ENCODE measurements at places on chromosomes 16 and 17. TPM values are rescaled to one million over a fixed set of nuclear protein-coding genes. Genes with fewer than 3 reads are reported as not detected.

DNA sequence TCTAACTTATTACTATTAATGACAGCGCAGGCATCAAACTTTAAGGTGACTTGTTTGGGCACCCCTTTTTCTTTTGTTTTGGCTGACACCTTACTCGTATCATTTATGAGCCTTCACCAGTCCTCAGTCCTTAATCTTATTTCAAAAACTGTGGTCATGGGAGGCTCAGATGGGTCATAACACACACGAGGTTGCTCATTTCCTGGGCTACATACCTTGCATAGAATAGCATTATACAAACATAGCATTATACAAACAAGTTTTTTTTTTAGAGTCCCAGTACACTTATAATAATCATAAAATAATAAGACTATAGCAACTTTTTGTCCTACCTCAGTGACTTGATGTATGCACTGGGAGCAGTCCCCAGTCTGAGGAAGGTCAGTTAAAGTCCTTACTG is 11.2 kb upstream of the ACSF2 start:
- H3K4me1 ChIP-seq: no peaks in the 10 kb centered on the region
- no peak overlapping the region for H3K27ac ChIP-seq
- no peak for DNase-seq

DNA sequence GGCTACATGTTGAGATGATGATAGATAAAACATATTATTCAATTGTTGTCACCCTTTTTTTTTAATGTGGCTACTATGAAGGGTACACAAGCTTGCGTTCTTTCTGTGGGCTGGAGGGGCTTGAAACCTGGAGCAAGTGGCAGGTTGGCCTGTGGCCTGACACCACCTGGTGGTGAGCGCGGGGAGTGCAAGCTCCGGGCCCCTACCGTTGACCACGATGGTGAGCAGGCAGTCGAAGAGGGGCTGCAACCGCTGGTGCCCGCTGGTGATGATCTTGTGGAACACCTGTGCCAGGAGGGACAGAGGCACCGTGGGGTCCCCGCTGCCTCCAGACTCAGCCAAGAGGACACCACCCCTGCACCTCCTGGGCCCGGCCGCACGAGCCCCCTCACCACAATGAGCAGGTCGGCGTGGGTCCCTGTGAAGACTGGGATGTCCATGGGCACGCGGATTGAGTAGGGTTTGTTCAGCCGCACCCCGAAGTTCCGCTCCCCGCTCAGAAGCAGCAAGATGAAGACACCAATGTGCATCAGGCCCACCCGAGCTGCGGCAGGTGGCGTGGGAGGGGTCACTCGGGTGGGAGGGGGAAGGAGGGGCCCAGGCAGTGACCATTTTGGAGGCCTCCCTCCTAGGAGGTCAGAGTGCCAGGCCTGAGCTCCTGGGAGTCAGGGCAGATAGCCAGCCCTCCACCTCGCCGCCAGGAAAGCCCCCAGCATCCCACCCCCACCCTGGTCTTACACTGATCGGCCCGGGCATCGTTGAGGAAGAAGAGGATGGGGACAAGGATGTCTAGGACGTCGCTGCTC is 14.4 kb downstream of the HID1 start:
- H3K27ac ChIP-seq: no peak overlapping the region
- DNase-seq: peak; percentile 58
- no peak overlapping the region for H3K4me3 ChIP-seq
- H3K36me3 ChIP-seq: no peaks in the 10 kb centered on the region
- no peaks in the 10 kb centered on the region for H3K4me1 ChIP-seq

- H3K27me3 ChIP-seq: no peaks in the 10 kb centered on the region
- DNase-seq: no peak
- H3K4me3 ChIP-seq: no peak overlapping the region
- H3K27ac ChIP-seq: no peak overlapping the region
Measured at GRCh38 chr17:17028878-17029535, 13.2 kb upstream of the MPRIP start.

DNA sequence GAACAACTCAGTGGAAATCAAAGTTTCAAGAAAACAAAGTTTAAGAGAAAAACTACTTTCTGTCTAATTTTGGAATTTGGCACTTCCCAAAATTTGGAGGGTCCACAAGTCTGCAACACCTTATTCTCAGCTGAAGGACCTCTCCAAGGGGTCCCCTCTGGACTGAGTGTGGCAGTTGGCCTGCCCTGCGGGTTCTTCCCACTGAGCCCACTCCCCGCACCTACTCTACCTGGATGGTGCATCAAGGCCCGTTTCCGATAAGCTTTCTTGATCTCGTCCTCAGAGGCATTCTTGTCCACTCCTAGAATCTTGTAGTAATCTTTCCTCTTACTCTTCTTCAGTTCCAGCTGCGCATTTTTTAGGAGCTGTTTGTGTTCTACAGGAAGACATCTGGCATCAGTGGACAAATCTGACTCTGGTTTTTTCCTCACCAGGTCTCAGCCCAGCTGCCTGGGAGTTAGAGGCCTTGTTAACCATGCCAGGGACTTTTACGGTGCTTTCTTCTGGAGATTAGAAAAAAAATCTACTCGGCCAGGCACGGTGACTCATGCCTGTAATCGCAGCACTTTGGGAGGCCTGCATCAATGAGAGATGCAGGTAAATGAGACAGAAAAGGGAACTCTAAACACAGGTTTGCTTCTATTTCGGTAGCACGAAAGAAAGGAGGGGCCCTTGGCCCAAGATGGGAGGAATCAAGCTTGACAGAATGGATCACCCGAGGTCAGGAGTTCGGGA is 15.6 kb downstream of the CNP start:
- no peak for DNase-seq
- H3K4me3 ChIP-seq: no peak overlapping the region
- H3K36me3 ChIP-seq: peaks cover 51% of the 10 kb centered on the region
- no peak overlapping the region for H3K27ac ChIP-seq
- no peaks in the 10 kb centered on the region for H3K4me1 ChIP-seq

GRCh38 chr16:75225092-75225491 is 6.3 kb downstream of the CTRB1 start:
- no peaks in the 10 kb centered on the region for H3K27me3 ChIP-seq
- peaks cover 29% of the 10 kb centered on the region for H3K36me3 ChIP-seq
- no peak overlapping the region for H3K27ac ChIP-seq

DCUN1D3 gene
- 29.7 TPM for total RNA-seq

- no peak overlapping the region for H3K27ac ChIP-seq
- H3K4me1 ChIP-seq: no peaks in the 10 kb centered on the region
- no peaks in the 10 kb centered on the region for H3K36me3 ChIP-seq
- no peak for DNase-seq
Measured at GRCh38 chr16:85265161-85265784, 153.0 kb upstream of the CIBAR2 start.

CCDC102A gene
- total RNA-seq: 21.4 TPM

HP gene
- total RNA-seq: 30.1 TPM

DNA sequence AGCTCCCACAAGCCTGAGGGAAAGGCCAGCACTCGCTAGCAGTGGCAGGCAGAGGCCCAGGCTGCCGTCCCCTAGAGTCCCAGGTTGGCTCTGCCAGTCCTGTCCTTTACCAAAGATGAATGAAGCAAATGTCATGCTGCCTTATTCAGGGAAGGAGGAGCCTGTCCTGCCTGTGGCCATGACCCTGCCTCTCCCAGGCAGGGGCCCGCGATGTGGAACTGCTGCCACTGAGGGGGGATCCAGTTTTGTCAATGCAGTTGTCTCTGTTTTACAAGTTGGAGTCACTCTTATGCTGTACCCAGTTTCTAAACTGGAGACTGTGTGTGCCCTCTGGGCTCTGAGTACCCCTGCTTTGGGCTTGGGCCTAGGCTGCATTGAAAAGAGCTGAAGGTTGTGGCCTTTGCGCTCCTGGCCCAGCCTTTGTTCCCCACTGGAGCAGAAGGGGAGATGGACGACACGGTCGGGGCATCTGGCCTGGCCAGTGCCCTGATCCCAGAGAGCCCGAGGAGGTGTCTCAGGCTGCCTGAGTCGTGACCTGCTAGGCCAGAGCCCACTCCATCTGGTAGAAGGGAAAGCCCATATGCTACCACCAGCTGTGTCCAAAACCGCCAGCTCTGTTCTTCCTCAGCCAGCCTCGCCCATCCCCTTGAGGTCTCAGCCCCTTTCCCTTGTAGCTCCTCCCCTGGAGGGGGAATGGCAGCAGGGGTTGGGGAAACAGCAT is 5.5 kb downstream of the LIMD2 start:
- H3K27me3 ChIP-seq: no peaks in the 10 kb centered on the region
- H3K27ac ChIP-seq: no peak overlapping the region
- DNase-seq: no peak
- peaks cover 66% of the 10 kb centered on the region for H3K36me3 ChIP-seq

HOXB4 gene
- total RNA-seq: 2.0 TPM

SLC4A1 gene
- 0.21 TPM for total RNA-seq

CBFB gene
- total RNA-seq: 46.7 TPM

GRCh38 chr17:30557916-30558685 is 80.9 kb downstream of the GOSR1 start:
- no peak for DNase-seq
- H3K27ac ChIP-seq: no peak overlapping the region
- no peaks in the 10 kb centered on the region for H3K4me1 ChIP-seq
- H3K36me3 ChIP-seq: no peaks in the 10 kb centered on the region

- H3K4me3 ChIP-seq: no peak overlapping the region
- H3K36me3 ChIP-seq: no peaks in the 10 kb centered on the region
- H3K4me1 ChIP-seq: peaks cover 4% of the 10 kb centered on the region
Measured at GRCh38 chr16:22003195-22003594, 2.3 kb upstream of the PDZD9 start.

- H3K27me3 ChIP-seq: no peaks in the 10 kb centered on the region
- DNase-seq: no peak
- no peak overlapping the region for H3K27ac ChIP-seq
- H3K4me3 ChIP-seq: no peak overlapping the region
Measured at GRCh38 chr16:85978976-85979375, 80.0 kb downstream of the IRF8 start.

CES3 gene
- 9.2 TPM for total RNA-seq

- no peak overlapping the region for H3K27ac ChIP-seq
- H3K36me3 ChIP-seq: peaks cover 7% of the 10 kb centered on the region
- DNase-seq: no peak
- no peaks in the 10 kb centered on the region for H3K27me3 ChIP-seq
- H3K4me1 ChIP-seq: peaks cover 32% of the 10 kb centered on the region
Measured at GRCh38 chr16:70665113-70665694, 18.8 kb downstream of the IL34 start.

GRCh38 chr16:23365602-23366240 is 63.6 kb downstream of the SCNN1B start:
- H3K27me3 ChIP-seq: no peaks in the 10 kb centered on the region
- H3K36me3 ChIP-seq: no peaks in the 10 kb centered on the region

DNA sequence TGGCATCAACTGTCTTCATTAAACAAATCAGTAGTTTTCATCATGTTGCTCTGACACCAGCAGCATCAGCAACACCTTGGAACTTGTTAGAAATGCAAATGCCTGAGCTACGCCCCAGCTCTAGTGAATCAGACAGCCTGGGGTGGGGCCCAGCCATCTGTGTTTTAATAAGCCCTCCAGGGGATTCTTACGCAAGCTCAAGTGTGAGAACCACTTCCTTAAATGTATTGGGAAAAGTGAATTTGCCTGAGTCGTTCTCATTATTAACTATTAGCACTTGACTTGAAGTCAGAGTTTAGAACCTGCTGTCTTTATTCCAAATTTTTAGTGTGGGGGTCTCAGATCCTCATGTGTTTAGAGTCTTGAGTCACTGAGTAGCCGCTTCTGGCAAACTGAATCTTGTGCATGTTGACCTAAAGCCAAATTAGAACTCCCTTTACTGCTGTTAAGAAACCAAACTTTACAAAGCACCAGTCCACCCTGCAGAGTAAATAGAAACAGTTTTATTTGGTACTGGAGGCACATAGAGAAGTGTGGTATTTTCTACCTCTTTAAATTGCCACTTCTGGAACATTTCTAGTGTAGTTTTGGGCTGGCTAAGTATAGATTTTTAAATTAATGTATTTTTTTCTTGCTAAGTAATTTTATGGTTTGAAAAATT is 137.4 kb upstream of the COX10 start:
- DNase-seq: peak; percentile 79
- no peaks in the 10 kb centered on the region for H3K4me1 ChIP-seq
- H3K27ac ChIP-seq: peak overlapping the region; percentile 16
- no peaks in the 10 kb centered on the region for H3K27me3 ChIP-seq

GRCh38 chr17:16477255-16477654 is 14.7 kb downstream of the LRRC75A start:
- DNase-seq: peak; percentile 31
- no peak overlapping the region for H3K4me3 ChIP-seq
- H3K4me1 ChIP-seq: peaks cover 4% of the 10 kb centered on the region
- peak overlapping the region; percentile 86 for H3K27ac ChIP-seq
- H3K36me3 ChIP-seq: no peaks in the 10 kb centered on the region

HS3ST2 gene
- 2.4 TPM for total RNA-seq

DNA sequence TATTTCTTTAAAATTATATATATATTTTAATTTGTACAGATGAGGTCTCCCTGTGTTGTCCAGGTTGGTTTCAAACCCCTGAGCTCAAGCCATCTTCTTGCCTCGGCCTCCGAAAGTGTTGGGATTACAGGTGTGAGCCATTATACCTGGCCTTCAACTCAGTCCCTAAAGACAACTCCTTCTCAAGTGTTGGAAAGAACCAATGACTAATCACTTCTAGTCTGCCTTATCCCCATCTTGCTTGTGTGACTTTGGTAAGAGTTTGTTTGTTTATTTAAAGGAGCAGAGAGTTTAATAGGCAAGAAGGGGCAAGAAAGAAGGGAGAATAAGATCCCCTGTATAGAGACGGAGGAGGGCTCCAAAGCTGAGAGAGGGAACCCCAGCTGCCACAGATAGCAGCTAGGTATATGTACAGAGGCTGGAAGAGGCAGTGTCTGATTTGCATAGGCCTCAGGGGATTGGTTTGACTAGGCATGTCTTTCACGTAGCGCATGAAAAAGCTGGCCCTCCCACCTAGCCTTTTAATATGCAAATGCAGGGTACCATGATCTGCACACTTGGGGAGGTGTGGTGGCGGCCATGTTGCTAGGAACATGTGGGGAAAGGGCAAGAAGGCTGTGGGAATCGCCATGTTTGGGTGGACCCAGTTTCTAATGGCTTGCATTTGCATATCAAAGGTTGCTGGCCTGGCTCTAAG is 21.5 kb downstream of the ABCC1 start:
- peaks cover 30% of the 10 kb centered on the region for H3K36me3 ChIP-seq
- peaks cover 29% of the 10 kb centered on the region for H3K4me1 ChIP-seq
- DNase-seq: no peak
- no peaks in the 10 kb centered on the region for H3K27me3 ChIP-seq
- H3K4me3 ChIP-seq: no peak overlapping the region

LPCAT2 gene
- total RNA-seq: 33.4 TPM

- H3K4me3 ChIP-seq: no peak overlapping the region
- no peaks in the 10 kb centered on the region for H3K27me3 ChIP-seq
- H3K27ac ChIP-seq: no peak overlapping the region
Measured at GRCh38 chr17:73027130-73027741, 65.3 kb downstream of the SLC39A11 start.

GRCh38 chr16:75062135-75062975 is 54.2 kb downstream of the LDHD start:
- no peaks in the 10 kb centered on the region for H3K36me3 ChIP-seq
- H3K27me3 ChIP-seq: no peaks in the 10 kb centered on the region
- no peak overlapping the region for H3K4me3 ChIP-seq

NLRC3 gene
- 0.90 TPM for total RNA-seq

Measured in tibial nerve (tissue), 4 donors.